ENCODE measurements at places on chromosomes 16 and 17.
A peak's percentile ranks its signal among the peaks of the same experiment; 100 is the strongest.

DNA sequence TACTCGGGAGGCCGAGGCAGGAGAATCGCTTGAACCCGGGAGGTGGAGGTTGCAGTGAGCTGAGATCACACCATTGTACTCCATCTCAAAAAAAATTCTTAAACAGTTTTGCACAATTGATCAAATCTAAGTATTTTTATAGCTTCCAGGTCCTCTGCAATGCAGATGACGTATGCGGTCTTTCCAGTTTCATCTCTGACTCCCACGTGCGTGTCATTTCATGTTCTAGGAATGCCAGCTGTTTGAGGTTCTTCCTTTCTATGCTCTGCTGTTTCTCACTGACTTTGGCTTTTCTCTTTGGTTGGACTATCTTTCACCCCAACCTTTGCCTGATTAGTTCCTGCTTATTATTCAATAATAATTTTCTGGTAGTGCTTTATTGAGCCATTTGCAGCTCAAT is 16.2 kb downstream of the CHP2 start:
- DNase-seq = no peak

GRCh38 chr16:66382171-66382965 is 15.9 kb downstream of the CDH5 start:
- peak; percentile 75 for DNase-seq

DNA sequence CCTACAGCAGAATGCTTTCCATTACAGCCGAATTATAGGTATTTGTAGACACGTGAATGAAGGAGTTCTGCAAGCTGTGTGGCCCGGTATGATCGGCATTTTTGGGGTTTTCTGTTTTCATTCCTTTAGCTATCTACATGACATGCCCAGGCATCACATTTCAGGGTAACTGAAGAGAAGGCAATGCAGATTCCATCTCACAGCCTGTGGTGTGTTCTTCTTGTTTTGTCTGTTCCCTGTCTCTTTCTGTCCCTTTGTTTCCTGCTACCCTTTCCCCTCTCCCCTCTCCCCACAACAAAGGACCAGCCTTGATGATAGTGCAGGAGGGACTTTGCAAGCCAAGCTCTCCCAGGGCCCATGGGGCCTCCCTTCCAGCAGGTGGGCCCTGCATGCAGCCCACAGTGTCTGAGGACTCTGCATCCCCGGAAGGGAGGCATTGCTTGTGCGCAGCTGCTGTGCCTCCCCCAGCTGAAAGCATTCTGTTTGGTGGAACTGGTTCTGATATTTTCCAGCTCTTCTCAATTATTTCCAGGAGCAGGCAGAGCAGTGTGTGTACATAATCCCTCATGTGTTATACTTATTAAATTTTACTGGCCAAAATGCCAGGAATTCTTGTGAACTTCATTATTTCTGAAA is 207.4 kb downstream of the RPTOR start:
- DNase-seq = peak; percentile 4

GRCh38 chr16:51900221-51900780 is 646.6 kb downstream of the TOX3 start:
- no peak for DNase-seq

DNA sequence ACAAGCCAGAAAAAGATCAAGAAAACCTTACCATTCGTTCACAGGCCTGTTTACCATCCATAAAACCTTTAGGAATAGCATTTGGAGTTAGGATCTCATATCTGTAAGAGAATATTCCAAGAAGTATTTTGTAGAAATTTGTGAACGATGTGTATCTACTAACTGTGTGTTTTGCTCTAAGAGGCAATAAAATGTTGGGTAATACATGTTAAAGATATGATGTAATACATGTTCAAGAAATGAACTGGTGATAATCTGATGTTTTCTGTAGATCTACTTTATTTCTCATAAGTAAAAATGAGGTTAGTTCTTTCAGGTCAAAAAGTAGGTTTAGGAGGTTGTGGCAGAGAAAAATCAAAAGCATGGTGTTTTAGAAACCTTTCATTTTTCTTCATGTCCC is 83.2 kb downstream of the NDEL1 start:
- DNase-seq = no peak

DNA sequence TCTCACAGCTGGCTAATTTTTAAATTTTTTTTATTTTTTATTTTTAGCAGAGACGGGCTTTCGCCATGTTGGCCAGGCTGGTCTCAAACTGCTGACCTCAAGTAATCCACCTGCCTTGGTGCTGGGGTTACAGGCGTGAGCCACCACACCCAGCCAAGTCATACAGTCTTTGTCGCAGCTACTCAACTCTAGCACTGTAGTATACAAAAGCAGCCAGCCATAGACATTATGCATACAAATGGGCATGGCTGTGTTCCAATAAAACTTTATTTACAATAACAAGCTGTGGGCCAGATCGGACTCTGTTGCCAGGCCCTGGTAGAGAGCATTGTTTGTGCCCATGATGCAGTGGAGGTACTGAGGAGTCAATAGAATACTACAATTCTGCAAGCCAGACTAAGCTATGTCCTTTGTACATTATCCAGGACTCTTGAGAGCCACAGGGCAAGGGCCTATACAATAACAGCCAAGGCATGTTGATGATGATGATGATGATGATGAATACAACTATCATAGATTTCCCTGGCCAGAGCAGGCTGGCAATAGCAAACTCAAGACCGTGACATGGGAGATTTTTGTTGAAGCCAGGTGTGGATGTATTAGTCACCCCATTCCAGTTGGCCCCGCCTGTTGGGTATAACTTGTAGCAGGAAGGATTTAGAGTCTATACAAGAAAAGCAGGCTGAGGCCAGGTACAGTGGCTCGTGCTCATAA is 101.8 kb downstream of the MYH11 start:
- DNase-seq = no peak

DNA sequence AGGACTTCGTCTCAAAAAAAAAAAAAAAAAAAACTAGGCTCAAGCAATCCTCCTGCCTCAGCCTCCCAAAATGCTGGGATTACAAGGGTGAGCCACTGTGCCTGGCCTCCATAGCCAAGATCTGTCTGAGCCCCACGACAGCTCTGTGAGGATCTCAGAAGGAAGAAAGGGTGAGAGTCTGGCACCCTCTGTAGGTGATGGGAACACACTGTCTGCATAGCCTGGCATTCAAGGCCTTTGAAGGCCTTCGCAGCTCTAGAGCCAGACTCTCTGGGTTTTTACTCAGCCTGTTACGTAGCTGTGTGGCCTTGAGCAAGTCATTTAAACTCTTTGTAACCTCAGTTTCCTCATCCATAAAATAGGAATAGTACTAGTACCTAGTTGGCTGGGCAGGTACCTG is 6.3 kb upstream of the XPO6 start:
- DNase-seq = peak; percentile 51

GRCh38 chr17:57201481-57201880 is 54.8 kb upstream of the MSI2 start:
- DNase-seq = no peak

- DNase-seq = no peak
Observed at GRCh38 chr17:50559674-50560184, 786 bp upstream of the CACNA1G start.

DNA sequence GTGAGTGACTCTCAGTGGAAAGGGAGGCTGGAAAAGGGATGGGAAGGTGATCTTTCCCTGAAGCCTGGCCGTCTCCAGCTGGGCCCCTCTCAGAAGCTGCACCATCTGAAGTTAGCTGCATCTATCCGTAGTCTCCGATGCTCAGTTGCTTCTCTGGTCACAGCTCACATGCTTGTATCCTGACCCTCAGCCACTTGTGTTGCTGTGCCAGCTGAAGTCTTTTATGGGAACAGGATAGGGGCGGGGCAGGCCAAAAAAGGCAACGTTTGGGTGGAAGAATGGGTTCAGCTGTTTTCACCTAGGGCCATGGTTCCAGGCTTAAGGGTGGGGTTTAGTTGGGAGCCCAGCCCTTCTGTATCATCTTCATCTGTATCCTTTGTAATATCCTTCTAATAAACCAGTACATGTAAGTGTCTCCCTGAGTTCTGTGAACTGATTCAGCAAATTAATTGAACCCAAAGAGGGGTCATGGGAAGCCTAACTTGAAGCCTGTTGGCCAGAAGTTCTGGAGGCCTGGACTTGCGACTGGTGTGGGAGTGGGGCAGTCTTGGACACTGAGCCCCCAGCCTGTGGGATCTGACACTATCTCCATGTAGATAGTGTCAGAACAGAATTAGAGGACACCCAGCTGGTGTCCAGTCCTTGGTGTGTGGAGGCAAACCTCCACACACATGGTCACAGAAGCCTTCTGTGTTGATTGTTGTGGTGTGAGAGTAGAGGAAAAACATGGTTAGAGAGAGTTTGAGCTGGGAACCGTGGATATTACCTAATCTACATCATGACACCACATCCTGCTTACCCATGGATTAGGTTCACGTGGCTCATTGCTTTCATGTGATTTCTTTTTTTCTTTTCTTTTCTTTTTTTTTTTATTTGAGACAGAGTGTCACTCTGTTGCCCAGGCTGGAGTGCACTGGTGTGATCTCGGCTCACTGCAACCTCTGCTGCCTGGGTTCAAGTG is 49.3 kb upstream of the FBXO47 start:
- no peak for DNase-seq

- DNase-seq = no peak
Observed at GRCh38 chr17:43070257-43070656, 45.2 kb downstream of the RND2 start.

GRCh38 chr16:51756447-51757123 is 605.5 kb upstream of the SALL1 start:
- DNase-seq = no peak

GRCh38 chr16:27414788-27415431 is 12.9 kb downstream of the IL21R start:
- no peak for DNase-seq

DNA sequence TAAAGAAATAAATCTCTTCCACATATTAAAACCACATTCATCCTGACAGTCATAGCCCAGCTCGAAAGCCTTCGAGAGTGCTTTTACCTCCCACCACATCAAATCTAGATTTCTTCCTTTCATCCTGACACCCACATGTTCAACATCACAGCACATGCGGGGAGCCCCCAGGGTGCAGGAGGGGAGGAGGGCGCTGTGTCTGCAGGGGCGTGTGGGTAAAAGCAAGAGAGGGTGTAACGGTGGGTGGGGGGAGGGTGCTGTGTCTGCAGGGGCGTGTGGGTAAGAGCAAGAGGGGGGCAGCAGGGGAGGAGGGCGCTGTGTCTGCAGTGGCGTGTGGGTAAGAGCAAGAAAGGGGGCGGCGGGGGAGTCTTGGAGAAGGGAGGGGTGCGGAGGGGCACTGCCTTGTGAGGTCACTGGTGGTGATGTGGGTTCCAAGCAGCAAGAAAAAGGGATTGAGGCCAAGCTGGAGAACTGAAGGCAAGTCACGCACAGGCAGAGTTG is 34.7 kb downstream of the ADCY9 start:
- DNase-seq = peak; percentile 19

DNA sequence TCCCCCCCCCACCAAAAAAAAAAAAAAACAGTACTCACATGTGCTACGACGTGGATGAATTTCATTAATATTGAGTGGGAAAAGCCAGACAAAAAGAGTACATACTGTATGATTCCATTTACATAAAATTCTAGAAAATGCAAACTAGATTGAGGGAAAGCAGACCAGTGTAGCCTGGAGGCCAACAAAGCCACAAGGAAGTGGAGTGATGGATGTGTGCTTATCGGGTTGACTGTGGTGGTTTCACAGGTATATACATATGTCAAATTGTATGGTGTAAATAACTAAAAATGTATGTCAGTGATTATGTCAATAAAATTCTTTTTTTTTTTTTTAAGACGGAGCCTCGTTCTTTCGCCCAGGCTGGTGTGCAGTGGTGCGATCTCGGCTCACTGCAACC is 1.9 kb upstream of the PLD6 start:
- DNase-seq = no peak

GRCh38 chr16:590815-591200 is 942 bp downstream of the RAB40C start:
- DNase-seq = no peak

DNA sequence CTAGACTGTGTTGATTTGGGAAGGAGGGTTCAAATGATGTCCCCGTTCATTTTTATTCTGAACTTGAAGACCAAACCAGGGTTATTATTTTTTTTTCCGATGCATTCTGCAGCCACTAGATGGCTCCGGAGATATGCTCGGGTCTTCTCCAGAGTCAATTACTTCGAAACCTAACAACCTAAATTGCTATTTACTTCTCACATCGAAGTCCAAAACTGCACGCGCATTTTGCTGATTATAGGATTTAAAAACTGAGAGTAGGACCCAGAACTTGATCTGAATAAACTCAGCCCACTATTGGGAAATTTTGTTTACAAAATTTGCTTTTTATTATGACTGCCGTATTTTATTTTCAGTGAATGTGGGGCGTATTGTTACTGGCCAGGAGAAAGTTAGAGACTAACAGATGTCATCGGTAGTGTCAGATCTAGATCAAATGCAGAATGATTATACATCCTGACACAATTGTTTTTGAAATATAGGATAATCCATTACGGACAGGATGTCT is 263.8 kb downstream of the HS3ST3A1 start:
- peak; percentile 66 for DNase-seq

- DNase-seq = peak; percentile 77
Observed at GRCh38 chr16:50152807-50153595, at the start of gene TENT4B. TENT4B (plus strand) TSS chr16:50153306; CDS start chr16:50153622, 316 bp downstream.

- DNase-seq = no peak
Observed at GRCh38 chr17:9408868-9409829, 166.5 kb downstream of the STX8 start.

DNA sequence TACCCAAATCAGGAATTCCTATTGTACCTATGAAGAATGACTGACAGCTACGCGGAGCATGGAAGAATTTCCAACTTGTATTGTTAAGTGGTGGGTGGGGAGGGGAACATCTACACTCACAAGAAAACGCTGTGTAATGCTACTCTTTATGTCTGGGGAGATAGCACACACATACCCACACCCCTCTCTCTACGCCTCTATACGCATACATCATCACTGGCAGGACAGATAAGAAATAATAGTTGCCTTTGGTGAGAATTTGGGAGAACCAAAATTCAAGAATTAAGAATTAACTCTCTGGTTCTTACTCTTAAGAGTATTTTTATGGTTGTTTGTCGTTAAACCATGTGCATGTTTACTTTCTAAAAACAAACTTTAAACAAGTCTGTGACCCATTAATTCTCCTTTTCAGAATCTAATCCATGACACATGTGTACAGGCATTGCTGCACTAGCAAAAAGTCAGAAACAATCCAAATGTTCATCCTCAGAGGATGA is 33.9 kb downstream of the CREBBP start:
- DNase-seq = no peak

DNA sequence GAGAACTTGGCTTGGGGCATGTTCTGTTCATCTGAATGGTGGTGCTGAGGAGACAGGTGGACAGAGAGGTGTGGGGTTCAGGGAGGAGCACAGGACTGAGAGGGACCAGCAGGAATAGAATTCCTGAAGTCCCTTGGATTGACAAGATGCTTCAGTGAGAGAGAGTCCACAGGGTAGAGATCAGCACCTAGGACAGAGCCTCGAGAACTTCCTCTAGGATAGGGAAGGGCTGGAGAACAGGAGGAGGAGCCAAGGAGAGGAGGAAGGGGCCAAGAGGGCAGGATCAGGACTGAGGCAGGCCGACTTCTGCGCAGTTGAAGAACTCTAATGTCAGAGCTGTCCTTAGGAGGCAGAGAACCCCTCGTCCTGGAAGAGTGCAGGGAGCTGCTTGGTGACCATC is 138.4 kb downstream of the PRKCB start:
- no peak for DNase-seq

DNA sequence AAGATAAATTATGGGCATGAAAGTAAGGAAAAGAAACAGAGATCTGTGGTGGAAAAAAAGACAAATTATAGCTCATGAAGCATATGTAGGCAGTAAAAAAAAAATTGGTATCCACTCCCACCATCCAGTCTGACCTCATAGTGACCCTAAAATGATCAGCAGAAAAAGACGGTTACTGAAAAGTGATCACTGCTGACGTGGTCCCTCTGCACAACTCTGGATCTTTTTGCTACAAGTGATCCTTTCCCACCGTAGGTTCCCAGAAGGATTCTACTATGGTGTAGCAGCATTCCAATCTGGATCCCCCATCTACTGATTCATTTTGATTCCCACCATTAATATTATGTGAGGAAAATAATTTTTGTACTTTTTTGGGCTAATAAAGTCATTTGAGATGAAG is 10.9 kb upstream of the CHST6 start:
- no peak for DNase-seq

Measured in brain microvascular endothelial cell (primary cell).